ENCODE measurements at places on chromosomes 3 and 15.

GRCh38 chr15:83435202-83435601 is 11.9 kb upstream of the SH3GL3 start:
- DNase-seq: no peak

DNA sequence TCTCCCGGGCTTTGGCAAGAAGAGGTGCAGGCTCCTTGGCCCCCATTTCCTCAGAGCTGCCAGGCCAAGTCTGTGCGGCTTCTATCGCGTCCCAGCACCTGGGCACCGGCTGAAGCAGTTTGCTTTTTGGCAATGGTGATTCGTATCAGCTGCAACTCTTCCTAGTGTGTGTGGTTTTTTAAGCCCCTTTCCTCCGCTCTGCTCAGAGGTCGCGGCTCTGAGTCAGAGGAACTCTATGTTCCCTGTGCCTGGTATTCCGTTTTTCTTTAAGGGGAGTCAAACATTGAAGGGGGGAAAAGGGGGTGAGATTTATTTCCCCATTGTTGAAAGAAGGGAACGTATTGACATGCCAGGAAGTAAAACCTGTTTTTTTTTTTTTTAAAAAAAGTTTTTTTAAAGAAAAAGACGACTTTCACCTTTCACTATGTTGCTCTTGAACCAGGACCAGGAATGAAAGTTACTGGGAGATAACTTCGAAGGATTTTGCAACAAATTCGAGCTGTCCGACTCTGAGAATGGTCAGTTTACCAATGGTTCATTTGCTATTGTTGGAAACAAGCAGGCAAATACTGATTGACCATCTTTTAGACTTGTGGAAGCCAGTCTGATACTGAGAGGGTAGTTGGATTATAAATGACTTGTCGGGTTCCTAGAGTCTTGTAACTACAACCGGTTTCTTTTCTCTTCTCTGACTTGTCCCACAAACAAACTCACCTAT is 1.1 kb downstream of the ARMC8 start:
- no peak for DNase-seq

- no peak for DNase-seq
Observed at GRCh38 chr15:91939403-91939831, 85.9 kb downstream of the SLCO3A1 start.

DNA sequence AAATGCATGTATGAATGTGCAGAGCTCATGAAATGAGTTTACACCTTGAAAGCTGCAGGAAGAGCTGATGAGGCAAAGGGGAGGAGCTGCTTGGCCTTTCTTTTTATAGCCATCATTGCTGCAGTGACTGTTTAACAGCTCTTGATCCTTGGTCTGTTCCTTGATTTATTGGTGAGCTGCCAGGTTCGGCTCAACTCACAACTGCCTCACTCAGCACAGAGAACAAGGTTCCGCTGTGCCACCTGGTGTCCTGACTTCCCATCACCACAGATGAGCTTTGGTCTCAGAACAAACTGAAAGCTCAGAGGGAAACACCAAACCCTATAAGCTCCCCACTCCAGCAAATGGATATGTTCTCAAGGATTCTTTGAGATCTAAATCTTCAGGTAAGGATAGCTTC is 626.1 kb downstream of the MAGI1 start:
- peak; percentile 63 for DNase-seq

GRCh38 chr15:63294359-63294758 is 17.0 kb downstream of the APH1B start:
- no peak for DNase-seq
